ENCODE measurements at places on chromosomes 12 and 14.

DNA sequence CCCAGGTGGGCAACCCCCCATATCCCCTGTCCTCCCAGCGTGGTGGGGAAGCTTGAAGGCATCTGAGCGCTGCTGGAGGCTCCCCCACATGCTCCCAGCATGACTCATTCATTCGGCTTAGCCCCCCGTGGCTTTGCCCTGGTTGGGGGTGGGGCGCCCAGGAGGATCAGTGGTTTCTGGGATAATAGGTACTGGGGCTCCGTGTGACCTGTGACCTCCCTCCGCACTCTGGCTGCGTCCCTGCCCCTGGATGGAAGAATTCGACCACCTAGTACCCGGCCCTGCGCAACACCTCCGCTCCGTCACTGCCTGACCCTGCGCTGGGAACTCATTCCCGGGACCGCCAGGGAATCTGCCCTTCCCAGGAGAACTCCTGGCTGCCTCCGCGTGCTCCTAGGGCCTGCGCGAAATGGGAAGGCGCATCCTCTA, 120.1 kb downstream of the AACS start:
- DNase-seq = no peak

DNA sequence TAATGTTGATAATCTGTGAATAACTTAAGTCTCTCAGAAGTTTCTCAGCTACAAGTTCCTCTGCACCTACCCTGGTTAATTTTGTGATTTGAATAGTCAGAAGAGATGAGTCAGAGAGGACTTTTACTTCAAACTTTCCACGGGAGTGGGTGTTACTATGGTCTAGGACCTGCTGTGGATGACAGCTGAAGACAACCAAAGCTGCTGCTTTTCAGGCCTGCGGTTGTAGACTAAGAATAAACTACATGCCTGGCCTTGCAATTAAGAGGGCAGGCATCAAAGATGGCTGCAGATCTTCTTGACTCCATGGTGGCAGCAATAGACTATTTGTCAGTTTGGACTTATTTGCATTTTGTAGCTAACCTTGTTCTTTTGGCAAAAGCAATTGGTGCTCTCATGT, 227.1 kb upstream of the KRR1 start:
- no peak for DNase-seq

DNA sequence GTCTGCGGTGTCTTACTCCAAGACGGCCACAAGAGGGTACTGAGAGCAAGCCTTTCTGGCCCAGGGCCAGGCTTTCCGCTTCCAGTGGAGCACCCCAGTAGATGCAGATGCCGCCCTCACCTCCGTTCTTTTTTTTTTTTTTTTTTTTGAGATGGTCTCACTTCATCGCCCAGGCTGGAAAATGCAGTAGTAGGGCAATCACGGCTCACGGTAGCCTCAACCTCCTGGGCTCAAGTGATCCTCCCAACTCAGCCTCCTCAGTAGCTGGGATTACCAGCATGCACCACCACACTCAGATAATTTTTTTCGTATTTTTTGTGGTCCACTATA, 5.6 kb upstream of the LBHD2 start:
- peak; percentile 37 for DNase-seq

DNA sequence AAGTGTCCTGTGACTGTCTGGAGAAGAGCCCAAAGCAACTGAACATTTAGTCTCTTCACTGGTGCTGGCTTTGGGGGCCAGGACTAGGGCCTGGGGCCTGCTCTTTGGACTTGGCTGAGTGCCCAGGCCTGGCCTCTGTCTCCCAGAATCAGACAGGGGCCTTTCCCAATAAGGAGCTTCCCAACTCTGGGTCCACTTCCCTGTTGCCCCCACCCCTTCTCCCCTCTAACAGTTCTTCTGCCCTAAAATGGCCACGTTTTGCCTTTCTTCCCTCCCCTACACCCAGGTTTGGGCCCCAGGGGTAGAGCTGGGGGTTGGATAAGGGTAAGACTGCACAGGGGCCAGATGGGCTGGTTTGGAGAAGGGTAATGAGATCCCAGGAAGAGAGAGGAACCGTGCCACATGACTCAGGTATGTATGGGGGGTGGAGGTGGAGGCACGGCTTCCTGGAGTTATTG, 10.0 kb upstream of the ITGA5 start:
- DNase-seq = no peak

DNA sequence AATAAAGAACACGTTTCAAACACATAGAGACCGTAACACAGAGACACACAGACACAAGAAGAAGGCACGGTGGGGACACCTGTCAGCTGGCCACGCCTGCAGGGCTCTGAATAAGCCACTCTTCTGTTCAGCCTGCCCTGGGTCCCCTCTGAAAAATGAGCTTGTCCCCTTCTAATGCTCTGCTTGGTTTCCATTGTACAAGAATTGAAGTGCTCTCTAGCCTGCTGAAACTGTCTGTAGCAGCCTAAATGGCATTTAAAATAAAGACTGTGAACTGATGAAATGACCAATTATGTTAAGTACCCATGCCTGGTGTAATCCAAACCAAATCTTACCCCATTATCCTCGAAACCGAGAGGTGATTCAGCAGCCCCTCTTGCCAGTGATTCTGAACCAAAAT, 139.8 kb downstream of the FOXN3 start:
- DNase-seq = no peak

GRCh38 chr14:39988939-39989338, 556.7 kb upstream of the FBXO33 start:
- DNase-seq = peak; percentile 1

DNA sequence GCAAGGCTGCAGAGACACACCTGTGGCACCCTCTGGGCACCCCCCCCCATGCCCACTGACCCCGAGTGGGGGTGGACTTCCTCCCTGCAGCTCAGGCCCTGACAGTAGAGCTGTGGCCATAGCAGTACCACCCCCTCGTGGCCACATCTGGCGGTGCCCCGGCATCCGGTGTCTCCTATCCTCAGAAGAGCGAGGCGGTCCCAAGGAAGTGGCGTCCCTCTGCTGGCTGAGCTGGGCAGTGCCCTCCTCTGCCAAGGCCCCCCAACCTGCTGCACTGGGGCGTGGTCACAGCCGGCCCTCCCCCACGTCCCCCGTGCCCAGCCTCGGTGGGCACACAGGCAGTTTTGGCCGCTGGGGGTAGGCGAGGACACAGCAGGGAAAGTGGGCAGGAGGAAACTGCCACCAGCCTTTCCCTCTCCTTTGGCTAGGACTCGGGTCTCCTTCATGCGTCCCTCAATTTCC, 6.0 kb upstream of the SLC6A12 start:
- DNase-seq = no peak

- DNase-seq = no peak
These were observed 30.1 kb downstream of the ANAPC7 start for GRCh38 chr12:110373425-110373824.
